ENCODE measurements at places on chromosomes 1 and 21. TPM values are rescaled to one million over a fixed set of nuclear protein-coding genes. Genes with fewer than 3 reads are reported as not detected.

DNA sequence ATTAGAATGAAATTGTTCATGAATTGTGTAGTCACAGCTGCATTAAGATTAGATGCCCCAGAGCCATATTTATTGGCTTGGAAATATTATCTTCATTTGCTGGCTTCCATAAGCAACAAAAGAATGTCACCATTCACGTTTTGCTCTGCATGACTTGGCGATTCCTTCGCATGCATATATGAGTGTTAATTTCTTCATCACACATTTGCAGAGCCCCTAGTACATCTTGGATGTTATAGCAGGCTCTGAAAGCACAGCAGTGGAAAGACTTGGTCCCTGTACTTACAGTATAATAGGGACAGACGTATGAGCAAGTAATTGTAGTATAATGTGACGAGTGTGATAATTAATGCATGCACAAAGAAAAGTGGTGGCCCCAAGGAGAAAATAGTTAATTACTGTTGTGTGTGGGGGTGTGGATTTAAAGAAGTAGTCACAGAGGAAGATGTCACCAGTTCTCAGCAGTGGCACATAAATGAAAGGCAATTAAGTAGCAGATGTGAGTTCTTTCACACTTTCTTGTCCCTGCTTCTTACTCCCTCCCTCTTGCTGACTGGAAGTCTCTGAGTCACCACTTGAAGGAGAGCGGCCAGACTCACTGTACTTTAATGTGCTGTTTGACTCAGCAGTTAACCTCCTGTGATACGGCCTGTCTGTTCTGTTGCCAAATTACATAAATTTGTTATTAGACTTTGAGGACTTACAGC is 21.0 kb downstream of the S100A10 start:
- peak; percentile 66 for DNase-seq

DNA sequence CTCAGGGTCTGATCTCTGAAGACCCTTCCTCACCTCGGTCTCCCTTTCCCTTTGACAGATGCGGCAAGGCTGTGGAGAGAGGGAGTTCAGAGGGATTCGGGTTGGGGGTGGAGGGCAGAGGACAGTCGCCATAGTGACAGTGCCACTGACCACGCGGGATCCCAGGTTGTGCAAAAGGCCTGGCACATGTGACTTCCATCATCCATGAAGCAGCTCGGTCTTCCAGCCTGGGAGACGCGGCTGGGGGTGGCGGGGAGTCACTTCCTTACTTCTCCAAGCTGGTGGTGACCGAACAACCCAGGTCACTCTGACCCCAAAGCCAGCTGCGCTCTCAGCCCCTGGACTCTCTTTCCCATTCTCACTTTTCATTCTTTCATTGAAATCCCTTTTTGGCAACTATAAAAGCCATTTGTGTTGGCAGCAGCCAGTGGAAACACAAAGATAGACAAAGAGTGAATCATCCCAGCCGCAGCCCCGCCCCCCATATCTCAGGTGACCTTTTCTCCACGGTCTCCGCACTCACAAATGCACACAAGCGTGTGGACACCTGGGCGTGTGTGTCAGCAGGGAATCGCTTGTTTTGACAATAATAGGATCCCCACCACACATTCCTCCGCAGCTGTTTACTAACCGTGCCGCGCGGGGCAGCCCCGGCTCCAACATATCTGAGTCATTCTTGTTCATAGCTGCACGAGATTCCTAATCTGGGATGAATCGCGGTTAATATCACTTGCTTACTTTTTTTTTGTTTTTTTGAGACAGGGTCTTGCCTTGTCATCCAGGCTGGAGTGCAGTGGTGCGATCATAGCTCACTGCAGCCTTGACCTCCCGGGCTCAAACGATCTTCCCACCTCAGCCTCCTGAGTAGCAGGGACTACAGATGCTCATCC is 68.3 kb downstream of the DHRS3 start:
- no peak for DNase-seq

GRCh38 chr1:38578271-38578951 is 281.2 kb downstream of the RRAGC start:
- no peak for DNase-seq

DNA sequence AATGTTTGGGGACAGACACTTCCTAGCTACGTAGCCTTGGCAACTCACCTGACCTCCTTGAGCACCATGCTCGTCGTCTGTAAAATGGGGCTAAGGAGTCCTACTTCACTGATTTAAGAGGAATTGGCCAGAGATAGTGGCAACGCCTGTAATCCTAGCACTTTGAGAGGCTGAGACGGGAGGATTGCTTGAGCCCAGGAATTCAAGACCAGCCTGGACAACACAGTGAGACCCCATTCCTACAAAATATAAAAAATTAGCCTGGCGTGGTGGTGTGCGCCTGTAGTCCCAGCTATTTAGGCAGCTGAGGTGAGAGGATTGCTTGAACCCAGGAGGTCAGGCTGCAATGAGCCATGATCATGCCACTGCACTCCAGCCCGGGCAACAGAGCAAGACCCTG is 4.5 kb downstream of the SYTL1 start:
- DNase-seq, result no peak

The ST6GALNAC3 gene
- polyA plus RNA-seq, result 17.2 TPM

The PTGFR gene
- polyA plus RNA-seq, result 6.6 TPM

DNA sequence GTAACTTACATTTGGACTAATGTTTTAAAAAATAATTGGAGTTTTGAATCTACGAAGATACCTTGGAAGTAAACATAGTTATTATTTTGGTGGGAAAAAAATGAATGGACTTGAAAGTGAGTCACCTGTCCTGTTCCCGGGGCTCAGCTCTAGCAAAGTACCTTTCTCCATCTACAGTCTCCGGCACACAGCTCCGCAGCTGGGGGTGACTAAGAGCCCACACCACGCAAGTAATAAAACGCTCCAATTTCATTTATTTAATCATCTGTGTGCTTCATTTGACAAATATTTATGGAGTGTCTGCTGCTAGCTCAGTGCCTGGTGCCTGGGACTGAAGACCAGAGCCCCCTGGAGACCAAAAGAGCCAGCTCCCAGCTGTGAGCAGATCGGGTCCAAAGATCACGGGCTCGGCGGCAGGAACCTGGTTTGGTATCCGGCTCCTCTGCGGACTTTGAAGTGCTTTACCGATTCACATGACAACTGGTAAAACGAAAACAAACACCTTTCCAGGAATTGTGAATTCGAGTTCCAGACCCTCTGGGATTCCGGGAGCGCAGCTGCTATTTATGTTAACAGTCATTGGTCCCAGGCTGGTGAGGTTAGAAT is 1.7 kb upstream of the RIPK4 start:
- peak; percentile 53 for DNase-seq

DNA sequence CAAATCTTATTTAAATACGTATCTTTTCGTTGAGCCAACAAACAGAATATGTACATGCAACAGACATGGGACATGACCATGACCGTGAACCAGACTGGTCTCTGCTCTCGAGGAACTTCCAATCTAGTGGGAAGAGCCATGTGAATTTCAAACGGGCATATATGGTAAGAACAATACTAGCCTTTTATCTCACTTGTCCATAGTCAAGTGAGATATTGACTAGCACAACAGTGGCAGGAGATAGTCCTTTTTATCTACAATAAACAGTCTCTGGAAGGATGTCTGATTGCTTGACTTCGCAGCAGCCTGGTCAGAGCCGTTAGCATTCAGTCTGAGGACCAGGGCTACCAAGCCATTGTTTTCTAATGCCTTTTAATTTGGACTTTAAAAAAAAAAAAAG is 12.6 kb upstream of the PLA2G2C start:
- DNase-seq, result no peak

The TMEM82 gene
- polyA plus RNA-seq, result not detected

The LCE1B gene
- polyA plus RNA-seq, result not detected

DNA sequence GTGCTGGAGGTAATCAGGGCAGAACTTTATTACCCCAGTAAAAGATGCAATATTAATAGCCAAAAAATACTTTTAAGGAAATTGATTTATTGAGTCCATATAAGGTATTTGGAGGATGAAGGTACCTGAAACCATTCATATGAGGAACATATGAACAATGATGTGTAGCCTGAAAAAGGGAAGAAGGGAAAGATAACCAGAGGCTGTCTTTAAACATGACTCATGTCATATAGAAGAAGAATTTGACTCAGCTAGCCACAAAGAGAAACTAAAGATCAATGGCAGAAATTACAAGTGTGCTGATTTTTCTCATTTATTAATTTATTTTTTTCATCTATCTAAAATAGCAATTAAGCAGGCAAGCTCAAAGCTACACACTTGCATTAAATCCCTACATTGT is 136.2 kb upstream of the DUSP10 start:
- no peak for DNase-seq

The KLF17 gene
- polyA plus RNA-seq, result 0.22 TPM

GRCh38 chr1:3350506-3351261 is 103.8 kb upstream of the ARHGEF16 start:
- peak; percentile 51 for DNase-seq

The LCE1D gene
- 0.39 TPM for polyA plus RNA-seq

DNA sequence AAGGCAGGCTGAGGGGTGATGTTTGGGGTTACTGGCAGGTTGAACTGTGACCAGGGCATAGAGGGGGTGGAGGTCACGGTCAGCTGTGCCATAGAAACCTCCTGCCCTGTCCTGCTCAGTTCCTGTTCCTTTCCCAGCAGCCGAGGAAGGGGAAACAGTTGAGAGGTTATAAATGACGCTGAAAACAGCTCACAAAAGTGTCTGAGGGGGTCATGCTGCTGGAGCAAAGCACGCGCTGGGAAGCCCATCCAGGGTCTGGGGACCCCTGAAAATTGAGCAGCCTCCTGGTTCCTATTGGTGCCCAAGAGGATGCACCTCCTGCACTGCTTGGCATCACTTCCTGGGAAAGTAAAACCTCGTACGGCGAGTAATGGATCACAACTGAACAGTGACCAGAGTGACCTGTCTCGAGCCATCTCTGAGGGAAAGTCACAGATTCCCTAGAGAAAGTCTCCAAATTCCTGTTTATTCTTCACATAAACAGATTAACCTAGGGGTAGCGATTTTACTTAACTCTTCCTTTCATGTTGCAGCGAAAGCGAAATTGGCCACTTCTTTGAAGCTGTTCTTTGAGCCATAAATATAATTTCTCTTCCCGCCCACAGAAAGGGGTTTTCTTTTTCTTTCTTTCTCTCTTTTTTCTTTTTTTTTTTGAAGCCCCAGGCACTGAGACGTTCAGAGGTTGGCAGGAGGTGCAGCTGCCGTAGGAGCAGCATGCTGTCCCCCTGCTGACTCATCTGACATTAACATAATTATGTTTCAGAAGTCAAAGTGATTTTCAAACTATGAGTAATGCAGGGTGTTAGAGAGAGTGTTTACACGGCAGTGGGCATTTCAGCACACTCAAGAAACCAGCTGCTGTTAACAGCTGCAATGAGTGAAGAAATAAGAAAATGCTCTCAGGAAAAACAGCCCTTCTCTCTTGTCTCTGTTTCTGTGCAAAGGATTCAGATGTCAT is 41.8 kb upstream of the ATF3 start:
- DNase-seq, result no peak

The SERTAD4 gene
- polyA plus RNA-seq, result 10.2 TPM

GRCh38 chr1:30692201-30692947 is 31.0 kb downstream of the MATN1 start:
- DNase-seq, result no peak

DNA sequence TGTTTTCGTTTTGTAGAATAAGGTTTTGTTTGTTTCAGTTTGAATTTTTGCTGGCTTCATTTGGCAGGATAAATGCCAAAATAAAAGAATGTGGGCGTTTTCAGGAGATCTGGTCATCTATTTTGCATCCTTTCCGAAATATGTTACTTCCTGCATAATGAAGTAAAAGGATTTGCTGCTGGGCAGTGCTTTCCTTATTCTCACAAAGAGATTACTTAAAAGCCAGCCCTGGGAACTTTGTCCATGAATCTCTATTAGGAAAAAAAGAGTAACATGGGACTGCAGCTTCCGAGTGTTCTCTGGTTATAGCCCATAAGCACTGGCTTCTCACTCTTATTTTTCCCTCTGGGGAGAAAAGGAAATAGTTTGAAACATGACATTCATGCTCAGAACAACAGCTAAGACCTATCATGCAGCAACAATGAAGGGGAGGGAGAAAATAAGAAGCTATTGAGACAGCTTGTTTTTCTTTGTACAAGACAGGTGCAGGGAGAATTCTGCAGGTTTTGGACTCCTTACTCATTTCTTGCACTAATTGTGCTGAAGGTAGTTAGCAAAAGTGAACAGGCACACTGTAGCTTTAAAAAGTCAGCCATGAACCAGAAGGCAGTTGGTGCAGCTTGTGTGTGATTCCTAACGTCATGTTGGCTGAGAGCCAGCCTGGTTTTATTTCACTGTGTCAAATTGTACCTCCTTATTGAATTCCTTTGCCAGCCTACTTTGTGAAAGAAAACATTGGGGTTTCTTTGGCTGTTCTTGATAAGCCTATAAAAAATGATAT is at the start of gene SAMD13:
SAMD13 (plus strand) TSS at position 705 of the 781 bp plus-strand sequence. CDS start 1,527 bp downstream, outside the sequence.
- DNase-seq, result no peak

The AADACL4 gene
- not detected for polyA plus RNA-seq

DNA sequence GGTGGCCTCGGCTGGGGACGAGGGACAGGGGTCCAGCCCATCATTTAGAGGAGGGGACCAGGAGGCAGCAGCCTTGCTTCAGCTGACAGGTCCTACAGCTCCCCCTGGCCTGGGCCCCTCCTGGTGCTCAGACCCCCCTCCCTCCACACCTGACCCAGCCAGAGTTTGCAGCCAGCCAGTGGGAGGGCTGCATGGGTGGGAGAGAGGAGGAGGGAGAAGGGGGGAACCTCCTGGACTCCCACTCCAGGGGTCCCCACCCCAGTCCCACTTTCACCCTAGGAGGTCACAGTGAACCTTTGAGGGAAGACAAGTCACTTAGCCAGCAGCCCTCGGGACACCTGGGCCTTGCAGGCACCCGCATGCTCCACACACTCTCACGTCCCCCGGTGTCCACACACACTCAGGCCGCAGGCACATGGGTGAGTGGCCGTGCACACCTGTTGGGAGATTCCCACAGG is 108.9 kb upstream of the ZBTB40 start:
- no peak for DNase-seq

The OR2M3 gene
- 0.05 TPM for polyA plus RNA-seq

DNA sequence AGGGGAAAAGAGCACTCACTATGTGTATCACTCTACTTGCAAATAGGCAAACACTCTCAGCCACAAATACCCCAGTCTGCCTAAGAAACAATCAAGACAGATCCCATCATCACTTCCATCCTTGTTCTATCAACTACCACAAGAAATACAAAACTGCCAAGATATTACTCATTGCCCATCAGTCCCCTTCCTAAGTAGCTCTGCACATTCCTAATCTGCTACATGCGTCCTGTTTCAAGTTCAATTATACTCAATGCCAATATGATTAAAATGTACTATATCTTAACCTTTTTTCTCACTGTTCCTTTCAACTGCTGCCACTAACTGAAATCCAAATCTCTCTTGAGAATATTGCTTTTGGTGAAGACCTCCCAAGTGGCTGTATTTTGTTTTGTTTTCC is 1688.4 kb downstream of the PLA2G4A start:
- no peak for DNase-seq

DNA sequence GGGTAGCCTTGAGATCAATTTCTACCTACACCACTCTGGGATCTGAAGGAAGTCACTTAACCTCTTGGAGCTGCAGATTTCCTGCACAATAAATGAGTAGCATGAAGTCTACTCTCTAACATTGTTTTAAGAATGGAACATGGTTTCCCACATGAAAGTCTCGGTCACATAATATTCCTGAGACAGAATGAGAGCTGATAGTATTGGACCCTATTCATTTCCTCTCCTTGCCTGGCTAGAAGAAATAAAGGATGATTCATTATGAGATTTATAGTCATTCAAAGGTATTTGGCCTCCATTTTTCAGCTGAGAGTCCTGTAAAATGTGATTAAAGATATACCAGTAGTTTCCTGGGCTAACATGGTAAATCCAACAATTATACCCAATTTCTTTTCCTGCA is 56.7 kb downstream of the ARHGAP29 start:
- DNase-seq, result no peak
